ENCODE measurements at places on chromosomes 6 and 20.

- DNase-seq = no peak
These were observed 213.1 kb downstream of the ATXN1 start for GRCh38 chr6:16548121-16548520.

GRCh38 chr6:166266336-166266735, 41.9 kb downstream of the PRR18 start:
- no peak for DNase-seq

- no peak for DNase-seq
These were observed 95.2 kb downstream of the KIF13A start for GRCh38 chr6:17892097-17892686.

DNA sequence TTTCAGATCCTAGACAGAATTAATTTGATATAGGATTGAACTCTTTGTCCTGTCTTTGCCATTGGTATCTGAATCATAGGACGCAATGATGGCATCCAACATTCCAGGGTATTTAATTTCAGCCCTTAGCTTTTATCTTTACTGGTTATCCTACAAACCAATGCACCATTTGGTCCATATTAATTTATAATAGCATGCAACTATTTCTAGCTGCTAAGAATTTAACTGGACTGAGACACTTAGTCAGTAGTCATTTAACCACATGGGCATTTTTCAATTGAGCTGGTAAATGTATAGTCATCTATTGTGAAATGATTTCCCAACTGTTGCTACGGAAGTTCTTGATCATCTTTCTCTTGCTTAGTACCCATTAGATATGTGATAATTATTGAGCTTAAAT, 141.1 kb downstream of the CD164 start:
- DNase-seq = no peak

- DNase-seq = no peak
These were observed 31.0 kb downstream of the THEMIS start for GRCh38 chr6:127869772-127870404.
